ENCODE measurements at places on chromosomes 2 and 18.
A peak's percentile ranks its signal among the peaks of the same experiment; 100 is the strongest.

- DNase-seq: no peak
Measured at GRCh38 chr2:180625006-180625844, 355.2 kb upstream of the UBE2E3 start.

DNA sequence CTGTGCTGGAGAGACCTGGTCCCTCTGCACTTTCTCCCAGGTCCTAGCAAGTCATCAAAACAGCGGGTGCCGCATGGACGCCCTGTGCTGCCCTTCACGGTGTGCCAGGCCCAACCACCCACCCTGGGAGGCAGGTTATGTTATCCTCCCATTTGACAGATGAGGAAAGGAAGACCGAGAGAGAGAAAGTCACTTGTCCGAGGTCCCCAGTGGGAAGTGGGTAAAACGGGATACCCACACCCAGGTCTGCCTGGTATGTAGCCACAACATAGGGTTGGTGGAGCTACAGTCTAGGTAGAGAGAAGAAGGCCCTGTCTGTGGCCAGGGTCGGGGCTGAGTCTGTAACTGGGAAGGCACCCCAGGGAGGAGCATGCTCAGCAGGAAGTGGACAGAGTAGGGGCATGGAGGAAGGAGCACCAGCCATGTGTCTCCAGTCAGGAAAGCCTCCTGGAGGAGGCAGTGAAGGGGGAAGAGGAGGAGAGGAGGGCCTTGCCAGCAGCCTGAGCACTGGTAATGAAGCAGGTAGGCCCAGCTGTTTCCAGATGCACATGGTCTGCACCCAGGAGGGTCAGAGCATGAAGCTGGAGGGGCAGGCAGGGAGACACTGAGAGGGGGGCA, 98.4 kb downstream of the ZFP36L2 start:
- DNase-seq: no peak

GRCh38 chr2:197538412-197538811, 22.5 kb downstream of the MOB4 start:
- DNase-seq: no peak

DNA sequence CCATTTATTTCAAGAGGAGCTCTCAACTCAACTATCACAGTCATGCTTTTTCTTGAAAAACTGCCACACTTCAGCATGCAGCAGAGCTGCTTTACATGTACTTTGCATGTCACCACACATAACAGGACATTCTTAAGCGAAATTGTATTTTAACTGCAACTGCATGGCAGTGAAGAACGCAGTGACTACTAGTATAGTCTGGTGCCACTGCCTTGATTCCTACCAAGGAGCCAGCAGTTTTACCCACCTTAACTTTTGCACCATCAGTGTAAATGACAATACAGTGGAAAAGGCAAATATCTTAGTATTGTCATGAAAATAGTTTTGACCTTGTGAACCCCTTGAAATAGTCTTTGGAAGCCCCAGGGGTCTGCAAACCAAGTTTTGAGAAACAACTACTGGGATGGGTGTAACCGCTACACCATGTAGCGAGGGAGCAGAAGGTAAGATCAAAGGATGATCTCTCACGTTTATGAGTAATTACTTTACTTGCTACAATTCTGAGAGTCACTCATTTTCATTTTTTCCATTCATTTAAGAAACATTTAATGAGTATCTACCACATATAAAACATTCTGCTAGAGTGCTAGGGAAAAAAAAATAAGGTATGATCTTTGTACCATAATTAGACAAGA, 32.3 kb upstream of the MPP4 start:
- no peak for DNase-seq

- no peak for DNase-seq
Measured at GRCh38 chr2:181656450-181657291, at the start of gene CERKL. CERKL (minus strand) TSS chr2:181657105; CDS start chr2:181657006, 99 bp downstream.

- no peak for DNase-seq
Measured at GRCh38 chr2:28432362-28432761, 39.7 kb downstream of the FOSL2 start.

DNA sequence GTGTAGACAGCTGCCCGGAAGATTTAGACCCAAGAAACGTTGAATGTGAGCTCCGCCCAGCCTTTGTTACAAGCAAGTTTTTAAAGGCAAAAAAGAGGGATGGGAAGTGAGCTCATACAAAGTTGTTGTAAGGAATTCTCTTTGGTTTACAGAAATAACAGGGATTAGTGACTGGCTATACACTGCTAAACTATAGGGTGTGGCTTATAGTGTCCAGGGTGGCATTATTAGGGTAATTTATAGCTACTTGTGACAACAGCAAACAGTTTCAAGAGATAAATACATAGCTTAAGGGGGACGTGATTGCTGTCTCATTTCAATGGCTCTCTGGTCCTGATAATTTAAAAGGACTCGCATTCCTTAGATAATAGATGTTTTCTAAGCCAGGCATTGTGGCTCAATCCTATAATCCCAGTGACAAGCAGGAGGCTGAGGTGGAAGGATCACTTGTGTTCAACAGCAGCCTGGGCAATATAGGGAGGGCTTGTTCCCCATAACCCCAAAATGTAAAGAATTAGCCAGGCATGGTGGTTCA, 66.5 kb upstream of the TGIF1 start:
- no peak for DNase-seq

GRCh38 chr2:158968396-158969161, at the start of gene TANC1:
TANC1 (plus strand) TSS chr2:158968640; CDS start chr2:159065911, 97,271 bp downstream.
- peak; percentile 15 for DNase-seq

- DNase-seq: no peak
Measured at GRCh38 chr18:31720867-31721266, 36.5 kb upstream of the B4GALT6 start.

DNA sequence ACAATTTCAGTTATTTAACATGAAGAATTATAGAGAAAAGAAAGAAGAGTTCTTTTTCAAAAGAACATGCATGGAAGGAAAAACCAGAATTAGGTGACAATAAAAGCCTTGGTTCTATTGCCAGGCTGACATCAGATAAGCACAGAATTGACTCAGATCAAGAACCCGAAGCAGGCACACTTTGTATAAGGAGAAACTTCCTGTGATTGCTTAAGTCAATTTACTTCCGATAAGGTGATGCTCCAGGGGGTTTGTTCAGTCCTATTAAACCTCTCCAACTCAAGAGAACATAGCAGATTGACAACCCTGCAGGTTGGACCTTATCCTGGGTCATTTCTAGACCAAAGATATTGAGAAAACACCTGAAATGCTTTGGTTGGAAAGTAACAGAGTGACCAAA, 31.4 kb downstream of the GAREM1 start:
- no peak for DNase-seq

GRCh38 chr18:59861009-59861408, 38.8 kb upstream of the PMAIP1 start:
- DNase-seq: no peak

DNA sequence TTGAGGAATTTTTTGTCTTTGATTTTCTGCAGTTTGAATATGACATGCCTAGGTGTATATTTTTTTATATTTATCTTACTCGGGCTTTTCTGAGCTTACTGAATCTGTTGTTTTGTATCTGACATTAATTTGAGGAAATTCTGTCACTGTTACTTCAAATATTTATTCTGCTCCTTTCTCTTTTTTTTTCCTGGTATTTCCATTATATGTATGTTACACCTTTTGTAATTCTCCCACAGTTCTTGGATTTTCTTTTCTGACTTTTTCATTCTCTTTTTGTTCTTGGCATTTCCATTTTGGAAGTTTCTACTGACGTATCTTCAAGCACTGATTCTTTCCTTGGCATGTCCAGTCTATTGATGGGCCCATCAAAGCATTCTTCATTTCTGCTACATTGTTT, 24.1 kb upstream of the SKA1 start:
- no peak for DNase-seq

DNA sequence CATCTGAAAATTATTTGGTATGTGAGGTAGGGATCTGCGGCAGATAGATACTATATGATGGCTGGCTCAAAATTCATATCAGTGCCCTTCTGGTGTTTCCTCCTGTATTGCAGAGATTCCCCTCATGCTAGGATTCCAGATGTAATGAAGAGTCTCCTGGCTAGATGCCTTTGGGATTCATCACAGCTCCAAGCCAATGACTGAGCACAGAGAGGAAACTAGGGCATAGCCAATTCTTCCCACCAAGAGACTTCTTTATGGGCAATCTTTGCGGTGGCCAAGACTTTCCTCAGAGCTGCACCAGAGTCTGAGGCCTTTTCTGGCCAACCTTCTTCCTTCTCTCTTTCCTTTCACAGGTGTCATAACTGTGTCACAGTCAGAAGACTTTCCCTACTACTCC, 25.5 kb upstream of the CIB4 start:
- no peak for DNase-seq

DNA sequence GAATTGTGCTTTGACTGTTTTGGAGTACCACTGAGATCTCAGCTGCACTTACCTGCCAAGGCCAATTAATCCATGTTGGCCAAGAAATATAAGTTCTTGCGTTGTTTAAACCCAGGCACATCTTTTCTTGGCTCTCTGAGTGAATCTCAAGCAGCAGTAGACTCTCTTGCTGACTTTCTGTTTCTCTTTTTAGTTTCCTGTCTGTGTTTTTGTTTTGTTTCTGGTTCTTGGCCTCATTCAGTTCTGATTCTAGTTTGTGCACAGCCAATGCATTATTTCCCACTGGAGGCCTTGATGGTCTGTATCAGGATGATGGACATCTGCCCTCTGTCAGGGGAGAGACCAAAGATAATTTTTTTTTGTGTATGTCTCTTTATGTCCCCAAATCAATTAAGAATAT, 379.4 kb downstream of the CDH2 start:
- no peak for DNase-seq

DNA sequence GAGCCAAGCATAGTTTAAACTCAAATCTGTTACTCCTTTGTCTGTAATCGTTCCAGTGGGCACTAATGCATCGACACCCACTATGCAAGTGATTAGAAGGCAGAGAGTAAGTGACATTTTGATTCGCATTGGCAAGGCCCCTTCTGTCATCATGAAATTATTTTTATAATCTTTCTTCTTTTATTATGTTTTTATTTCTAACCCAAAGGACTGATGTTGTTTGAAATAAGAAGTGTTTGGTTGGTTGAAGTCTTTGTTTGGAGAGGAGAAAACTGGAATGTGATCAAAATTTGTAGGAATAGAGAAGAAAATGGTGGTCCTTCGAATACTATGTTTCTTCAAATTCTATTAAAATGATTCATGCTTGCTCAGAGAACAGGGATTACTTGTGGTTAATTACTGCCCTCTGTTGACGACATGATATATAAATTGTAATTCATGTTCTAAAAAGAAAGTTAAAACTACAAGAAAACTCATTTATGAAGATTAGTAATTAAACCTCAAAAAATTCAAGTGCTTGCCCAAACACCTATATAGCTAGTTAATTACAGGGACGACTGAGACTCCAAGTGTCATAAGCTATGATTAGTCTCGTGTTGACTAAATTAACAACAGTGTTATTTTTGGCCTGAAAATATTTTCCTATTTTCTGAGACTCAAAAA, 26.4 kb upstream of the TFPI start:
- no peak for DNase-seq

DNA sequence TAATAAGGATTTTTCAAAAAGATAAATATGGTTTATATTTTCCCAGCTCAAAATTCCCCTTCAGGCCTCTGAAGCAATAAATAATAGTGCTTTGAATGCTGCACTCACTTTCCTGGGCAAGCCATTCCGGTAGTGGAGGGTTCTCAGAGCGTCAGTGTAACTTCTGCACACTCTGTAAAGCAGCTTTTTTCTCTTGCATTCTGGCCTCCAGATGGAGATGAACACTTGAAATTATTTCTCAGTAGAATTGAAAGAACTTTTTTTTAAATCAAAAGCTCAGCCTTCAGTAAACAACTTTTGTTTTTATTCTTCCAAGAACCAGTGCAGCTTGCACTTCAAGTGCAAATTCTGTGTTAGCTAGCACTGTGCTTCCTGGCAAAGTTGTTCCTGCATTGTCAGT, 281.1 kb upstream of the RAB12 start:
- DNase-seq: no peak

- DNase-seq: no peak
Measured at GRCh38 chr2:10226038-10226724, 76.5 kb upstream of the HPCAL1 start.

DNA sequence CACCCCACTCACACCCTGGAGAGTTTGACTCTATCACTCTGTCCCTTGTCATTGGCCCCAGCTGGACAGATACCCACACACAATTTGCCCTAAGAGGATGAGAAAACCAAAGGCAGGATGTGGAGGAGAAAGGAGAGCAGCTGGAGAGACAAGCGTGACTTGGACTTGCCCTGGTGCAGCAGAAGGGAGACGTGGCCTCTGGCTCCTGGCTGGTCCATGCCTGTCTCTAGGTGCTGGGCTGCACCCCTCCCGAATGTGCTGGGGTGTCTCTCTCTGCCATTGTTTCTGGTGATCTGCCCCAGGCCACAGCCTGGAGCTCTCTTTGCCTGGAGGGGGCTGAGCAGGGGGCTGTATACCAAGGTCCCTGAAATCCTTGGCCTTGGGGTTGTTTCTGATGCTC, 88.7 kb upstream of the HDAC4 start:
- DNase-seq: no peak

GRCh38 chr2:237904831-237905599, 45.6 kb downstream of the RAMP1 start:
- DNase-seq: no peak

- DNase-seq: no peak
Measured at GRCh38 chr2:65281627-65282351, 54.2 kb downstream of the ACTR2 start.

DNA sequence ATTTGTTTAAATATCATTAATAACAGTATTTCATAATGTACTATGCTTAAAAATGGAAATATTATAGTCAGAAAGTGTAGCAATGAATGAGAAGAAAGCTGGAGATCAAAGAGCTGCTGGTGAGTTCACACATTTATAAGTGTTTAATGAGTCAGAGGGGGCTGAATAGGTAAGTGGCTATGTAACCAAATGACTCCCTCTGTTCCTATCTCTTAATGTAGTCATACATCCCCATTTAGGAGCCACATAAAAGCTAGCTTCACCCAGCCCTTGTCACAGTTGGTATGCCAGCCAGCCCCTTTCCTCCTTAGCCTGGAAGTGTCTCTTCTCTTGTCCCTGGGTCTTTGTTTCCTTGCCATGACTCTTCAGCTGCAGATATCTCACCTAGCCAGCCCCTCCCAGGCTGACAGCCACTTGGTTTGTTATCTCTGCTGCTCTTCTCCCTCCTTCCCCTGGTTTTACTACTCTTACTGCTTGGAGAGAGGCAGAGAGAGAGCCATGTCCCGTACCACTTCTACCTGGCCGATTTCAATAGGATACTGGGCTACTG, 438.6 kb upstream of the HNMT start:
- no peak for DNase-seq

GRCh38 chr2:138723196-138723987, 56.8 kb downstream of the NXPH2 start:
- DNase-seq: no peak

DNA sequence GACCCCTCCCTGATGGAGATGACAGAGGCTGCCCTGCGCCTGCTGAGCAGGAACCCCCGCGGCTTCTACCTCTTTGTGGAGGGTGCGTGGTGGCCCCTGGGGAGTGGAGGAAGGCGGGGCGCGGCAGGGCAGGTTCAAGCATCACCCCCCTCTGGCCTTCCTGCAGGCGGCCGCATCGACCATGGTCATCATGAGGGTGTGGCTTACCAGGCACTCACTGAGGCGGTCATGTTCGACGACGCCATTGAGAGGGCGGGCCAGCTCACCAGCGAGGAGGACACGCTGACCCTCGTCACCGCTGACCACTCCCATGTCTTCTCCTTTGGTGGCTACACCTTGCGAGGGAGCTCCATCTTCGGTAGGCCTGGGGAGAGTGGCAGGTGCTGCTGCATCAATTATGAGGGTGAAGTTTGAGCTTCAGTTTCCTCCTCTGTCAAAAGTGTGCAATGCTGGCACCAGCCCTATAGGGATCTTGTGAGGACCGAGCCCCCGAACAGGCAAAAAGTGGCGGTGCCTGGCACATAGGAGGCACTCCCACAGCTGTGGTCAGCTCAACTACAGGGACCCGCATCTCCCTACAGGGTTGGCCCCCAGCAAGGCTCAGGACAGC, 2.2 kb downstream of the ALPI start:
- no peak for DNase-seq

Measured in stimulated activated CD8-positive, alpha-beta memory T cell treated with anti-CD3 and anti-CD28 coated beads, Interleukin-15, amount 100 ng/mL, for 24 hours (primary cell).